Esophagus squamous epithelium (tissue), 5 donors: ENCODE measurements at places on chromosomes 1 and 21.

GRCh38 chr1:30185809-30186208 lies 537.6 kb downstream of the MATN1 start:
- DNase-seq: no peak

DNA sequence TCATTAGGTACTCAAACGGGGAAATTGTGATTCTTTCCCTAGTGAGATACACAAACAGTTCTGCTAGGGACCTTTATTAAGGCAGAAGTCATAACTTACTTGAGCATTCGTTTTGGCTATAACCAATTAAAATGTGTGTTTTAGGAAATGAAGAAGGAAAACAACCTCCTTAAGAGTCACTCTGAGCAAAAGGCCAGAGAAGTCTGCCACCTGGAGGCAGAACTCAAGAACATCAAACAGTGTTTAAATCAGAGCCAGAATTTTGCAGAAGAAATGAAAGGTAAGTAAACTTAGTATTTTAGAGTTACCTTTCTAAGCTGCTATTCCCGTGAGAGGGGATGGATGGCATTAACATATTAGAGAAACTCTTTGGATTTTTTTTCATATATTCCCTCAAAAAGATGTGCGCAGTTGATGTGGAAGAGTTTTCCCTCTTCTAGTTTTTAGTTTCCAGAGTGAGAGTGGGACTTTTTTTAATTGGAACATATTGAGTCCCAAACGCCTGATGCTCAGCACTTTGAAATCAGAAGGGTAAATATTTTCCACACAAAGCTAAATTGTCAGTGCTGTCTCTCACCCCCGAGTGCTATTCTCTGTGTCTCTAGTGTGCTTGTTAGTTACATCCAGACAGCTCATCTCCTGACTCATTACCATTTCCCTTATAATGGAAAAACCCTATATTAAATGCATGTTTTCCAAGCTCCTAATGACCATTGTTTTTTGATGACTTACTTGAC lies 34.9 kb downstream of the CENPF start:
- DNase-seq: no peak

GRCh38 chr1:42046761-42047507 lies 106.3 kb upstream of the GUCA2B start:
- DNase-seq: no peak

- DNase-seq: no peak
Measured at GRCh38 chr1:189619682-189620332, 857.9 kb downstream of the BRINP3 start.

GRCh38 chr1:24859063-24860010 lies 70.7 kb downstream of the RUNX3 start:
- DNase-seq: no peak

- DNase-seq: no peak
Measured at GRCh38 chr21:33286600-33287456, 20.7 kb downstream of the IL10RB start.

DNA sequence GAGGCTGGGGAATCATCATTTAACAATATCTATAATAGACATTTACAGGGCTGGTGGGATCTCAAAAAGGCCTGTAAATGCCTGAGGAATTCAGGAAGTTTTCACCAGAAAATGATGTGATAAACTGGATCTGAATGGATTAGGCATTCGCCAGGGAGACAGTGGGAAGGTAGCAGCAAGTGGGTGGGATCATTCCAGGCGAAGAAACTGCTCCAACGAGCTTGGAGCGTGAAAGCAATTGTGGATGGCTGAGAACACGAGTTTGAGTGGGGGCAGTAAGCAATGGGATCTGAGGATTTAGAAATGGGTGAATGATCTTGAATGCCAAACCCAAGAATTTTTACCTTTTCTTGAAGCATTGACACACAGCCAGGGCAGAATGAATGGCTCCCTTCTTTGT lies 8.9 kb upstream of the NDUFS5 start:
- DNase-seq: no peak
